ENCODE measurements at places on chromosomes 11 and 22.

- no peak for DNase-seq
Observed at GRCh38 chr22:24451162-24451561, 23.8 kb downstream of the ADORA2A start.

DNA sequence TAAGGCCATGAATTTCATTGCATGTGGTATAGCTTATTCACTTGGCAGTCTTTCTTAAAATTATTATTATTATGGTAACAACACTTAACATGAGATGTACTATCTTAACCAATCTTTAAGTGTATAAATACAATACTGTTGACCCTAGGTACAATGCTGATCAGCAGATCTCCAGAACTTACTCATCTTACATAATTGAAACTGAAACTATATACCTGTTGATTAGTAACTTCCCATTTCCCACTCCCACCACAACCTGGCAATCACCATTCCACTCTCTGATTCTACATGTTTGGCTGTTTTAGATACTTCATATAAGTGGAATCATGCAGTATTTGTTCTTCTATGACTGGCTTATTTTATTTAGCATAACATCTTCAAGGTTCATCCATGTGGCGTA, 150.2 kb upstream of the POU2AF2 start:
- DNase-seq = no peak

- DNase-seq = no peak
Observed at GRCh38 chr11:66478729-66479393, 1.4 kb upstream of the DPP3 start.

DNA sequence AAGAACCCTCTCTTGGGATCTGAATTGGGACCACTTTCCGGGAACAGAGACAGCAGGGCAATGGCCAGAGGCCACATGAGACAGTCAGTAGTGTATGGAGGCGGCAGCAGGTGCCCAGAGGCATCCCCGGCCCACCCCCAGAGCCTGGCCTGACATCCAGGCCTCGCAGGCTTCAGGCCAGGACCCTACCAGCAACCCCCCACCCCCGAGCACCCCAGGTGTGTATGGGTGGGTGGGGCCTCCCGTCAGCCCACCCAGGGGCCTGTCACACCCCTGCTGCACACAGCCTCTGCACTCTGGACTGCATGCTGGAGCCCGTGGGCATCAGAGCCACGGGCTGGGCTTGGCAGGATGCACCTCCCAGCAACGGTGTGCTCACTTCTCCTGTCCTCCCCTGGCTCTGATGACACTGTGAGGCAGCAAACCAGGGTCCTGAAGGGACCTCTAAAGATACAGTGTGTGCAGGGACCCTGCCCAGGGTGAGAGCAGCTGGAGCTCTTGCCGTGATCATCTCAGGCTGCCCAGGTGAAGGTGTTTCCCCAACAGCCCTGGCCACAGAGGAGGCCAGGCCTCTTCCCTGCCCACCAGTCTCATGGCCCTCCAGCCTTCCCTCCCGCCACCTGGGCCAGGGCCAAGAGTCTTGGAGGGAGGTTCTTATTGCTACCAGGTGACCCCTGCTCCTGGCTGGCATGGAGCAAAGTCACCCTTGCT, 88.8 kb upstream of the SEPTIN5 start:
- no peak for DNase-seq
